ENCODE measurements at places on chromosomes 6 and 20.
A peak's percentile ranks its signal among the peaks of the same experiment; 100 is the strongest.

DNA sequence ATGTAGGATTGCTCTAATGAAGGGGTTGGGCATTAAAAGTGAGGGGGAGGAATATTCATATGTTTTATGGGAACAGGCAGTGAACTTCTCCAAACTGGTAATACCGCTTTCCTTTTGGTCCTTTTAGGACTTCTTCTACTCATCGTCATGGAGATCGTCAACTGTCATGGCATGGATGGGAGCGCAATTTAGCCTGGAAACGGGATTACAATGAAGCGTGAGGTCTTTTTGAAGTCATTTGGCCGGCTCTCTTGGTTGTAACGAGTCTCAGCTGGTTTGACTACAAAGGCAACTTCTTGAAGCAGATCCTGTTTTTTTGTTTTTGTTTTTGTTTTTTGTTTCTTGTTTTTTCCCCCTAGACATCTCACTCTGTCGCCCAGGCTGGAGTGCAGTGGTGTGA lies 1.4 kb upstream of the HLA-E start:
- no peak for ATAC-seq

DNA sequence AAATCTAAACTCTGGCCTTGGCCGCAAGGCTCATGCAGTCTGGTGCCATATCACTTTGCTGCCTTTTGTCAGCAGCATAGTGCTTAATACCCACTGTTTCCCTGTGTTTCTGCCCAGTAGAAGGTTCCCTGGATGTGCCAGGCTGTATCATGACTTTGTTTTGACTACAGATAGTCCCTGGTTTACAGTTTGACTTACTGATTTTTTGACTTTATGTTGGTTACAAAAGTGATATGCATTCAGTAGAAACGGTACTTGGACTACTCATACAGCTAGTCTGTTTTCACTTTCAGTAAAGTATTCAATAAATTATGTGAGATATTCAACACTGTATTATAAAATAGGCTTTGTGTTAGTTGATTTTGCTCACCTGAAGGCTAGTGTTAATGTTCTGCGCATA lies 19.0 kb downstream of the RALY start:
- no peak for ATAC-seq

DNA sequence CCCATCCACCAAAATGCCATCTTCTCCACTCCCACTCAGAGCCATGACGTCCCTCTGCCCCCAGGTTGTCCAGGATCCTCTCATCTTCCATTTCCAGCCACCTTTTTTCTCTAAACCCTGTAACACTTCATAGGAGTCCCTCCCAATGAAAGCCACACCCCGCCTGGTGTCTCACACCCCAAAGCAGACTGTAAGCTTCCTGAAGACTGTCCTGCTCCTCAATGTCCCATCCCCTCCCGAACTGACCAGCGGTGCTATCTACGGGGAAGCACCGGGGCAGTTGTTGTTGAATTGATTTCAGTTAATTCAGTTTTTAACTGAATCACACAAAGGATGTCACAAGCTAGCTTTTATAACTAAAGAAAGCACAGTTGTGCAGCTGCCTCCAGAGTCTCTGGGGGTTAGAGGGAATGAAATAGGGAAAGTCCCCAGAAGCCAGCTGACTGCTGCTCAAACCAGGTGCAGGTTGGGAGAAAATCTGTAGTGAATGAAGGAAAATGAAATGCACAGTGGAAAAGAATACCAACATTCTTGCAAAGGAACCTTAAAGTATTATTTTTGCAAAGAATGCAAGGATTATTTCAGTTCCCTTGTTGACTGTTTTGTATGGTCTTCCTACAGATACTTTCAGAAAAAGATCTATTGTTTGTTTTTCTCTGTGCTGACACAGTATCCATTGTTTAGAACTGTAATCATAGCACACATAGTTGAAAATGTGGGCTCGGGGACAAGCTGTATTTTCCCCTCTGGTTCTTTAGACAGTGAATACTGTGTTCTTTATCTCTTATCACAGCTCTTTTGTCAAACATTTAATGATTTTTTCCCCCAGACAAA lies 222.6 kb upstream of the QKI start:
- no peak for ATAC-seq

- peak; percentile 65 for ATAC-seq
Observed at GRCh38 chr6:150016324-150017185, 8.8 kb downstream of the RAET1L start.

DNA sequence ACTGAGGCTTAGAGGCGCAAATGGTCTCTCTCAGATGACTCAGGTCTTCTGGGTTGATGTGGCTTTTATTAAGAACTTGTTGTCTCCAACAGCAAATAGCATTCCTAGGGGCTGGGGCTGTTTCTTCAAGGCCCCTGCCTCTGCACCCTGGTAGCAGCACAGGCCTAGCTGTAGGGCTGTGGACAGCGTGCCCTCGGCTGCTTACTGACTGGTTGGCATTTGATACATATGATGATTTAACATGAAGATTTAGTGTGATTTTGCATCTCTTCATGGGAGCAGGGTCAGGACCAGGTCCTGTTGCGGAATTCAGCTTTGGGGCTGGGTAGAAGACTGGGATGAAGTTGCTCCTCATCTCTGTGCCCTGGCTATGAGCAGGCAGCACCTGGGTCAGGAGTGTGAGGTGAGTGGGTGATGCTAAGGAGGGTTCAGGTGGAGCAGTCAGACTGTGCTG lies 24.3 kb upstream of the IER3 start:
- no peak for ATAC-seq

- no peak for ATAC-seq
Observed at GRCh38 chr6:1622851-1623768, 13.4 kb downstream of the FOXC1 start.

GRCh38 chr6:122604676-122605075 lies 5.5 kb upstream of the PKIB start:
- ATAC-seq, result no peak

- no peak for ATAC-seq
Observed at GRCh38 chr6:280775-281468, 11.4 kb upstream of the DUSP22 start.

GRCh38 chr6:6386010-6386409 lies 65.5 kb upstream of the F13A1 start:
- ATAC-seq, result no peak

GRCh38 chr6:38730140-38730862 lies 15.2 kb downstream of the DNAH8 start:
- ATAC-seq, result no peak

DNA sequence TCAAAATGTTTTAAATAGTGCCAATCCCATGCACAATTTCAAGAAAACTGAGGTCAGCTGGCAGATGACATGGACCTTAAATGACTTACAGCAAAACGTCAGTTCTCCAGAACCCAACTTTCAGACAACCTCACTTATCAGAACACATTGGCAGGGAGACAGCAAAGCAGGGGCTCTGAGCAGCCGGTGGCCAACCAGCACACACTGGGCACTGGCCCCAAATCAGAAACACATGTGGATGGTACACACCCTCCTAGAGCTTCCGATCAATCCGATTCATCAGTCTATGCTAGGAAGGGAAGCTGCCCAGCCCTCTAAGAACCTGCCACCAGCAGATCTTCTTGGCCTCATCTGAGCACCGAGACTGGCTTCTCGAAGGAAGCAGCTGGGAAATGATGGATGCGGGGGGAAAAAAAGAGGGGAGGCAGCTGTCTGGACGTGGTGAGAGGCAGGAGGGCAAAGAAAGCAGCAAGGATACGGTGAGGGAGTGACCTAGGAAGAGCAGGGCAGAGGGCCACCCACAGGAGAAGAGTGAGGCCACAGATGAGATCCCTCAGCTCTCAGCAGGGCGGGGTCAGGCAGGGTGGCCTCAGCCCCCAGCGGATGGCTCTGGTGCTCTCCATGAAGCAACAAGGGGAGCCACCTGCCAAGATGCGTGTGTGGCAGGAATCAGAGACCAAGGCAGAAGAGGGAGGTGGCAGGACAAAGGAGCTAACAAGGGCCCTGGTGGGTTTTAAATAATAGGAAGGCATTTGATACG lies 32.9 kb downstream of the TAF4 start:
- no peak for ATAC-seq

Data from gastroesophageal sphincter (tissue), 4 donors.